ENCODE measurements at places on chromosomes 7 and 10. TPM values are rescaled to one million over a fixed set of nuclear protein-coding genes. Genes with fewer than 3 reads are reported as not detected.

The MYL10 gene
- total RNA-seq: not detected

The GBX1 gene
- not detected for total RNA-seq

The ADIRF gene
- 0.77 TPM for total RNA-seq

The CAMK2B gene
- total RNA-seq: 0.02 TPM

The HTR7 gene
- 16.8 TPM for total RNA-seq

The SPAM1 gene
- total RNA-seq: not detected

The NOS3 gene
- 71.5 TPM for total RNA-seq

The HABP2 gene
- not detected for total RNA-seq

The CFAP69 gene
- 2.5 TPM for total RNA-seq

The CALML5 gene
- total RNA-seq: not detected

The CTBP2 gene
- total RNA-seq: 72.9 TPM

The SYPL1 gene
- total RNA-seq: 24.4 TPM

The ARHGEF35 gene
- not detected for total RNA-seq

The SRGN gene
- 135 TPM for total RNA-seq
